ENCODE measurements at places on chromosomes 7 and 10.

DNA sequence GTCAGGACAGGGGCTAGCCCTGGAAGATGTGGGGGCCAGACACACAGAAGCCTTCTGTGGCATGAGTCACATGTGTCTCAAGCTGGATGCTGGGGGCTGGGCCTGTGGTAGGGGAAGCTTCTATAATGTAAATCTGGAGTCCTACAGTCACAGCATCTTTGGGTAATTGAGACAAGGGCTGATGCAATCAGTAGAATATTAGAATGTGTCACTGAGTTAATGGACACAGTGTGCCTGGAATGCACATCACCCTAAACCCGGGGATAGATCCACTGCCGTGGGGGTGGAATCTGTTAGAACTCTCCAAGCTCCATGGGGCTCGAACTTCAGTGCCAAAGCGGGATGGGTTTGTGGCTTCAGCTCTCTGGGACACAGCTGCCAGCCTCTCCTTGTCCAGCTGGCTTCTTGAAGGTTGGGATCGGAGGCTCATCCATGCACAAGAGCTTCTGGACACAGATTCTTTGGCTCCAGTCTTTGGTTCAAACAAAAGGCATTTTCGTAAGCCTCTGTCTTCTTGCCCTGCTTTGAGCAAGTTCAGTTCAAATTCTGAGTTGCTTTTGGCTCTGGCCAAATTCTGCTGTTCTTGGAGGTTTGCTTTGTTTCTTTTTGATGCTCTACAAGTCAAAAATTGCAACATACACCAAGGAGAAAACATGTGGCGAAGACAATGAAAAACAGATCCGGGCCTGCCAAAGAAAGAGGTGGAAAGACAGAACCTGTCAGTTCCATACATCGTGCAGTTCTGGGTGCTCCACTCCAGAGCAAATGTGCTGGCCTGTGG lies 194.8 kb upstream of the ZNF32 start:
- no peak for DNase-seq

DNA sequence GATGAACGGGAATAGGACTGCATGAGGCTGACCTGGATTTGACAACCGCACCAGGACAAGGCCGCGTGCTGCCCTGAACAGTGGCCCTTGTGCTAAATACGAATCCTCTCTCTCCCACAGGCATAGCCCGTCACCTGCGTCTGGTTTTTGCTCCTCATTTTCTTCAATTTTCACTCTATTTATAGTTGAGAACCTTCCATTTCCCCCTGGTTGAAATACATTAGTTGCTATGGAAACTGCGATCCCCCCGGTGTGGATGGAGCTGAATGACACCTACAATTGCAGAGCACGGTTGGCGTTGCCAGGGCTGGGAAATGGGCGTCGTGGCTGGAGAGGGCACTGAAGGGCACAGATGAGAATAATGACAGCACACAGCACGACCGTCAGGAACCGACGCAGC lies 158.6 kb upstream of the PITRM1 start:
- DNase-seq = no peak

- no peak for DNase-seq
These were observed 38.0 kb downstream of the ZNF777 start for GRCh38 chr7:149422914-149423301.

DNA sequence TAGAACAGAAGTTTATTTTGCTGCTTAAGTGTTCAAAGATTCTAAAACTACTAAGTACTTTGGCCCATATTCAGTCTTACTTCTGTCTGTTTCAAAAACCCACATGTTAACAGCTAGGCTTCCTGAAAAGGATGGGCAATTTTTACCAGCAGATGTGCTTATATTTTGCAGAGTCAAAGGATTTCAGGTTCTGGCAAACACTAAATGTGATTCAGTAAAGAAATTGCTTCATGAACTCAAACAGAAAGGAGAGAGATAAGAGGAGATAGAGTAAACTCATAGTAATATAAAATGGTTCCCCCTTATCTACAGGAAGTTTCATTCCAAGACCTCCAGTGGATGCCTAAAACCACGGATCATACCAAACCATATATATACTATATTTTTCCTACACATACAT lies 248.5 kb downstream of the AGMO start:
- no peak for DNase-seq

- DNase-seq = no peak
These were observed 53.0 kb upstream of the OPALIN start for GRCh38 chr10:96411716-96412320.

Measured in T-helper 1 cell (primary cell).